Thoracic aorta (tissue), 2 donors: ENCODE measurements at places on chromosomes 5 and 9.

- no peak for DNase-seq
Observed at GRCh38 chr5:133234273-133234672, 182.5 kb downstream of the HSPA4 start.

DNA sequence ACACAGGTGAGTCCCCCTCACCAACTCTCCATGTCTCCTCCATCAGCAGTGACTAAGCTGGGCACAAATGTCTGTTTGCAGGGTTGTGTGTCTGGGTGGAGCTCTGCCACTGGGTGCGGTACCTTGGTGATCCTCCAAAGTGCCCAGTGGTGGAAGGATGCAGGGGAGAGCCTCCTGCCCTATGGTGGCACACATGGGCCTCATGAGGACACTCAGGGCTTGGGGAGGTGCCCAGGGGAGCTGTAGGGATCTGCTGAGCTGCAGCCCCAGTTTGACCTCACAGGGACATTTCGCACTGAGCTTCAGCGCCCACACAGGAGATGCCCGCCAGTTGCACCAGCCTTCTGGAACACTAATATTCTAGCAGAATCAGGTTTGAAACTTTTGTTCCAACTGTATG is 29.5 kb downstream of the S1PR3 start:
- no peak for DNase-seq

- DNase-seq = no peak
Observed at GRCh38 chr5:130992621-130993020, 172.4 kb downstream of the HINT1 start.

GRCh38 chr9:5978523-5978922 is 36.9 kb downstream of the RANBP6 start:
- DNase-seq = no peak

GRCh38 chr5:72623323-72623722 is 116.1 kb upstream of the ZNF366 start:
- no peak for DNase-seq

- no peak for DNase-seq
Observed at GRCh38 chr9:89536600-89536999, 38.7 kb upstream of the SEMA4D start.

DNA sequence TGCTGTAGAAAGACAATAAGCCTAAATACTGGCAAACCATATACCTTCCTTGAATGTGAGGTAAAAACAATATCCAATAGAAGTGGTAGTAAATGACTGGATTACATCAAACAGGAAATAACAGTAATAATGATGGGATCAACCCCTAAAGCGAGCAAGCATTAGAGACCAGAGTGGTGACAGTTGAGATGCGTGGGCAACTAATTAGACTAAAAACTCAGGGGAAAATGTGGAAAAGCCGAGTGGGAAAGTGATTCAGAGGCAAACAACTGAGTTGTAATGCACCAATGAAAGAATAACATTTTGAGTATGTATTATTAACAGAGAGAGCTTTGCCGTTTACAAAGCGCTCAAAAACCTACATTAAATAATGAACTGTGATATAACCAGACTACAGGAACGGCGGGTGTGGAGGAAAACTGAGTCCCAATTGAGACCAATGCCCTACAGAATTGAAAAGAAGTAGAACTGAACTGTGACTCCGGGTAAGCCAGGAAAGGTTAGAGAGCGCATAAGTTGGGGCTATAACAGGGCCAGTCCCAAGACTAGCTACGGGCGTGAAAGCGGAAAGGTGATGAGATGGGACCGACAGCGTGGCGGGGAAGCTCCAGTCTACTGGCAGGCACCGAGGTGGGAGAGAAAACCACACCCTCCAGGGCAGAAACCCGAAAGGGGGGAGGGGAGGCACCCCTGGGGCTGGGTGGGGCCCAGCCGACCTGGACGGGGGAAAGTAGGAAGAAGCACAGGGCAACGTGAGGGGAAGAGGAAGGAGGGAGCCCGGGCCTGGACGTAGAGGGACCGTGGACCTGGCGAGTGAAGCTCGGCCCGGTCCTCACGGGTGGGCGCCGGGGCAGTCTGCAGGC is 592 bp downstream of the UBAP2 start:
- no peak for DNase-seq

DNA sequence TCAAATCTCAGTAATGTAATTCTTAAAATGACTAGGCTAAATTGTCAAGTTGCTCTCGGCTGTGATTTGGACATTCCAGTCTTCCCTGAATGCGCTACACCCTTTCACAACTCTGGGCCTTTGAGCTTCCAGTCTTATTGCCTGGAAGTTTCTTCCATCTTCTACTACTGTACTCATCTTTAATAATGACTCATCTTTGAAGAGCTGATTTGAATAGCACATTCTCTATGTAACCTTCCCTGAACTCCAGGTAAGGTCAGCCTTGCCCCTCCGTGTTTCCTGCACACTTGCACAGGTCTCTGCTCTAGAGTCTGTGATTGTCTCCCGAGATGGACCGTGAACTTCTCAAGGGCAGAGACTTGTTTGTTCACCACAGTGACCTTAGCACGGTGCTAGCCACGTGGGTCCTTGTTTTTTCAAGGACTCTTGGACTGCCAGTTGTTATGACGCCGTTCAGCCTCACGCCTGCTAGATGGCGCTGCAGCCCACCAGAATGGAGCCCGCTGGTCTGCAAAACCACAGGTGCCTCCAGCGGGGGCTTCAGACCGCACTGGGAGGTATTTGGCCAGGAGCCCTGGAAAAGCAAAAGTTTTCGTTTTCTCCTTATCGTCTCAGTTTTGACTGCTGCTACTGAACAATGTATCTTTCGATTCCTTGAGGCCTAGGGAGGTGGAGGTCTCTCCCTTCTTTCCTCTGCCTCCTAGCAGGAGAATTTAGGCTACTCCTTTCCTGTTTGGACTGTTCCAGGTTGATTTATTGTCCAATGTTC is 44.4 kb downstream of the SEC61B start:
- DNase-seq = no peak

DNA sequence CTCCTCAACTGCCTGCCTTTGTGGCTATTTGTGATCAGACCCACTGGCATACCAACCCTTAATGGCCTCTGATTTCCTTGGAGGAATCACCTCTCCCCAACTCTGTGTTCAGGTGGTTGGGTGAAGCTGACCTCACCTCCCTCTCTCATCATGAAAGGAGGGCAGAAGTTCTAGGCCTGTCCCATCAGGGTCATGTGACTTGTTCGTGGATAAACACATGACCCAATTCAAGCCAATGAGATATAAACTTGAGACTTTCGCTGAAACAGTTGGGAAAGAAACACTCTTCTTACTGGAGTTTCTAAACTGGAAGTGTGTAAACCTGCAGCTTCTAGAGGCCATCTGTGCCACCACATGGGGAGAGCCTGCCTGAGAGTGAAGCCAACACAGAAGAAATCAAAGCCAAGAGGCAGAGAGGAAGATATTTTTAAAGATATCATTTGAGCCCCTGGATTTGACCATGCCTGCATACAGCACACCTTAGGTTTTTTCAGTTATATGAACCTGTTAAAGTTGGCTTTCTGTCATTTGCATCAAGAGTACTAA is 5.8 kb downstream of the GABBR2 start:
- no peak for DNase-seq

DNA sequence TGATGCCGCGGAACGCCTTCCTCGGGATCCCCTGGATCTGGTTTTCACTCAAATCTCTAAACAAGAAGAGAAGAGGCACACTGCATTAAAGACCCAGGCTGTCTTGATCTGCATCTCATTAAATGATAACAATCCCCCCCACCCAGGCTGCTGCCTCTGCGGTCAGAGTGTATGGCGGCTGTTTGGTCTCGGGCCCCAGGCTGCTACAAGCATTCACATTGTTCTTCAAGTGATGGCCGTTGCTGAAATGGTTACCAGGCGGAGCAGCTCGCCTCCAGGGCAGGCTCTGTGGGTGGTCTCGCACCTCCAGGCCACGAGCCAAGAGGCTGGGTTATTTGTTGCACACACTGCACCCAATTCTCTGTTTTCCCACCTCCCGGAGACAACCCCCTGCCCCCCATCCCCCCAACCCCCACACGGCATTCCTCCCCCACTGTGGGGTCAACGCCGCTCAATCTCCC is 304.1 kb upstream of the PANK3 start:
- DNase-seq = no peak

GRCh38 chr9:136620441-136621018 is 42.2 kb upstream of the EGFL7 start:
- no peak for DNase-seq

DNA sequence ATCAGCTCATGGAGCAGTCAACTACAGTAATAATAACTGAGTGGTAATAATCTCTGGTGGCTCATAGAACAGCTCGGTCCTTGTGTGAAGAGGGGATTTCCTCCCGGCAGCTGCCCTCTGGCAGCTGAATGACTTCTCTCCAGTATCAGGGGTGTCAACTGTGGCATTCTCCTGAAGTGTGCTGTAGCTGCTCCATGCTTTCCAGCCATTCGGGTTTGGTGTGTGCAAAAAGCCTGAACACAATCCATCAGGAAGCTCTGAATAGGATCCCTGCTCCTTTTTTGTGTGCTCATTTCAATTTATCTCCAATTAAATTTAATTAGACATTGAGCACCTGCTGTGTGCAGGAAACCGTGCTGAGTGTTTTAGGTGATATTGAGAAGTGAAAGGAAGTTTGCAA is 59.8 kb upstream of the BARX1 start:
- no peak for DNase-seq

DNA sequence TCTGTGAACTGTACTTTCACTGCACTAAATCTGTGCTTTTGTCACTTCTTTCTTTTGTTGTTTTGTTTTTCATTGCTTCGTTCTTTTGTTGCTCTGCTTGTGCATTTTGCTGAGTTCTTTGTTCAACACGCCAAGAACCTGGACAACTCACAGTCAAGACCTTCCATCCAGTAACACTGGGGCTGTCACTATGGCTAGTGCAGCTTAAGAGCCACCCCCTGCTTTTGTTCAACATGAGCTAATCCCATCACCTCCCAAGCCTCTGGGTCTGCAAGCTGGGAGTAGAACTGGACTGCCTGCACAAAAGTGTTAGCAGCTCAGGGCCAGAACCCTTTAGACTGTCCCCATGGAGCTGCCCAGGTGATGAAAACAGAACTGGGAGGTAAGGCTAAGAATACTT is 143.7 kb downstream of the SYK start:
- DNase-seq = no peak

- DNase-seq = no peak
Observed at GRCh38 chr5:4989118-4989517, 151.0 kb upstream of the ADAMTS16 start.

- no peak for DNase-seq
Observed at GRCh38 chr5:175261037-175261436, 182.9 kb downstream of the DRD1 start.

- no peak for DNase-seq
Observed at GRCh38 chr9:116673375-116673774, 13.7 kb upstream of the TRIM32 start.

GRCh38 chr9:72902268-72902667 is 50.6 kb downstream of the ALDH1A1 start:
- DNase-seq = no peak

- DNase-seq = no peak
Observed at GRCh38 chr9:33287087-33287490, 3.2 kb upstream of the NFX1 start.

DNA sequence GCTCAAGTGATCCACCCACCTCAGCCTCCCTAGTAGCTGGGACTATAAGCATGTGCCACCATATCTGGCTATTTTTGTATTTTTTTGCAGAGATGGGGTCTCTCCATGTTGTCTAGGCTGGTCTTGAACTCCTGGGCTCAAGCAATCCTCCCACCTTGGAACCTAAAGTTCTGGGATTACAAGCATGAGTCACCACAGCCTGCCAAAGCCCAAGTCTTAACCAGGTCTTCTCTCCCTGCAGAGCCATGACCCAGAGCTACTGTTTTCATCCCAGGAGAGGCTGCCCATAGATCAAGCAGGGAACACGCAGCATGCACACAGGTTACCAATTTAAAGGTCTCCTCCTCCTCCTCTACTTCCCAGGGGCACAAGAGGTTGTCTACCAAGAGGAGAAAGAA is 29.7 kb downstream of the PCDHGC5 start:
- DNase-seq = no peak
